ENCODE measurements at places on chromosomes 7 and 10.

DNA sequence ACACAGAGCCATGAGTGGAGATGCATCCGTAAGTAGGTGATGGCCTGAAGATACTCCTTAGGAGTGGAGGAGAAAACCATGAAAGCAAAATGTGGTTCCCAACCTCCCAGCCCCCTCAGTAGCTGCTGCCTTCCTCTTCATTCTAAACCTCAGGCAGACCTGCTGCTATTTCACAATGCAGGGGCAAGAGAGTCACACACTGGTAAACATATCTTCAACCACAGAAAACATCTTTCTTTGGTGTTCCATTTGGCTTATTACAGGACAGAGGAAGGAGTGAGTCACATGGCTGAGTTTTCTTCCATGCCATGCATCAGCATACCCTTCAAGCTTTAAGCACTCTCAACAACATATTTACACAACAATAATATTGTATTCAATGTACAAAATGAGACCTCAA is 342.1 kb downstream of the BMPER start:
- no peak for DNase-seq

DNA sequence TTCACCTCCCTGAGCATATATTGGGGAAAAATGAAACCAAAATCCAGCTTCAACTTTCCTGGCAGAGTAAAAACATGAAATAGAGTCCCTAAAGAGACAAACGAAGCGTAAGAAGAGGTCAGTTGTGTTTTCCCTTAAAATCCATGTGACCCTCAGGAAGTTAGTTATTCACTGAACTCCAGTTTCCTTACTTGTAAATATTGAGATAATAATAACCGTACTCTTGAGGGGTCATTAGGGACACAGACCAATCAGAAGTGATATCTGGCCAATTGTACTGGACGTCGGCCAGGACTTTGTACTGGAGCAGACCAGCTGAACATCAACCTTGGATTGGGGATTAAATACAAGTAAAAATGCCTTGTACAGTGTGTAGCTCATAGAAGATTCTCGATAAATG is 167.0 kb downstream of the GATA3 start:
- no peak for DNase-seq

- DNase-seq = no peak
These were observed 180.9 kb upstream of the LYZL1 start for GRCh38 chr10:29107866-29108498.

- DNase-seq = no peak
These were observed 581.3 kb downstream of the ATRNL1 start for GRCh38 chr10:115674496-115674895.

DNA sequence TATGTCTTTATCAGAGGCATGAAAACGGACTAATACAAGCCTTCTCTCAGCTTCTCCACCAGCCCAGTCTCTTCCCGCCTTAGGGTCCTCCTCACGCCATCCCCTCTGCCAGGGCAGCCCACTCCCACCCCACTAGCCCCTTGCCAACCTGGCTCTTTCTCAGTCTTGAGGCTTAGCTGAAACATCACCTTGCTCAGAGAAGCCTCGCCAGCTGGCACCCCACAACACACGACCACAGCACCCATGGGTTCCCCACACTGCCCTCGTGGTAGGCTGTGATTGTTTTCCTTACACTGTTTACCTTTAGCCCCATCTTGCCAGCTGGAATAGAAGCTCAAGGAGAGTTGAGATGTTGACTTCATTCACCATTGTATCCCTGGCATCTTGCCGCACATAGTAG is 44.4 kb downstream of the GPAM start:
- DNase-seq = no peak

GRCh38 chr7:37050801-37051200 is 326.5 kb upstream of the AOAH start:
- DNase-seq = no peak

GRCh38 chr10:124592101-124592500 is 130.5 kb downstream of the LHPP start:
- DNase-seq = no peak

DNA sequence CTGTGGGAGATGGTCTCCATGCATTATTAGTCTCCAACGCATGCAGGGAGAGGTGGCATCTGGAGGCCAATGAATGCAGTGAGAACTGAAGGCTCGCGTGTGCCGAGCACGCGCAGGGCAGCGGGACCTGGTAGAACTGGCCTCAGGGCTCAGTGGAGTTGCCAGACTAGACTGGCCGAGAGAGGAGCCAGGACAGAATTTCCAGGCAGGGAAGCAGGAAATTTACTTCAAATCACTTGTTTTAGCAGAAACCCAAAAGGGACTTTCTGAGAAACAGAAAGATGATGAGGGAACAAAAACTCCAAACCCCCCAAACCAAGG is 311.0 kb upstream of the IMMP2L start:
- DNase-seq = no peak
